ENCODE measurements at places on chromosomes 4 and X. TPM values are rescaled to one million over a fixed set of nuclear protein-coding genes. Genes with fewer than 3 reads are reported as not detected.

HTN1 gene
- total RNA-seq, result not detected

TBC1D8B gene
- total RNA-seq, result 14.4 TPM

UCP1 gene
- not detected for total RNA-seq

ITGB1BP2 gene
- 0.49 TPM for total RNA-seq

SYN1 gene
- total RNA-seq, result 0.12 TPM

F8A3 gene
- total RNA-seq, result 3.7 TPM

DCLK2 gene
- 10.9 TPM for total RNA-seq

STARD8 gene
- 8.0 TPM for total RNA-seq

SLITRK4 gene
- 0.61 TPM for total RNA-seq

TSR2 gene
- total RNA-seq, result 9.1 TPM

PDLIM3 gene
- 0.12 TPM for total RNA-seq

FREM3 gene
- total RNA-seq, result not detected

BGN gene
- total RNA-seq, result 39.8 TPM

PDZD4 gene
- 1.8 TPM for total RNA-seq

MED14 gene
- 23.2 TPM for total RNA-seq

ENOX2 gene
- total RNA-seq, result 18.6 TPM

ZNF280C gene
- total RNA-seq, result 10.4 TPM

SORCS2 gene
- 0.49 TPM for total RNA-seq

IL21 gene
- total RNA-seq, result not detected

FAM133A gene
- 0.36 TPM for total RNA-seq

CCSER1 gene
- total RNA-seq, result 0.24 TPM

PPP2R2C gene
- 0.24 TPM for total RNA-seq

SPANXA1 gene
- total RNA-seq, result not detected

SLC6A14 gene
- not detected for total RNA-seq

MAP7D2 gene
- total RNA-seq, result 0.16 TPM

ODAPH gene
- total RNA-seq, result not detected

All from hair follicle dermal papilla cell (primary cell).